ENCODE measurements at places on chromosomes 12 and 14.

- DNase-seq = no peak
Observed at GRCh38 chr14:95784137-95784536, 70.2 kb upstream of the TCL1A start.

- no peak for DNase-seq
Observed at GRCh38 chr14:41418851-41419250, 187.8 kb upstream of the LRFN5 start.

GRCh38 chr12:110039085-110039807, 9.1 kb downstream of the C12orf76 start:
- DNase-seq = peak; percentile 4

GRCh38 chr14:51996148-51996746, 6.9 kb downstream of the RTRAF start:
- DNase-seq = no peak

DNA sequence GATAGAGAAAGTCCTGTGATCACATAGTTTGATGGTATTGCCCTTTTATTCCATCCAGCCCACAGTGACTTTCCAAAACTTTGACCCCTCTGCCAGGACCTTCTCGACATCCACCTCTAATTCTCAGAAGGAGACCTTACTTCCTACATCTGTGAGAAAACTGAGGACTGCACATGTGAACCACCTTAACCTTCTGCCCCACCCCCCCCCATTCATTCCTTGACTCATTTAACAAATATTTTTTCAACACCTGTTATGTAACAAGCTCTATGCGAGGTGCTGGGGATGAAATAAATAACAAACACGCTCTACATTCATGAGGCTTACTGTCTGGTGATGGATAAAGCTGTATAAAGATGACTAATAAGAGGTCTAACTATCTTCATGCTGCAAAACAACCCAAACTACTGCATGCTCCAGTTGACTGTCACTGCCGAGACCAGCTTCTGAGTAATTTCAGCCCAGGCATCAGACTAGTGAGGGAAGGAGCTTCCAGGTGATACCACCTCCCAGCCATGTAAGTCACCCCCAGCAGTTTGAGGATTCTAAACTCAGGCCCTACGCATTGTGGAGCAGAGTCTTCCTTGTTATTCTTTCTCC, 1.9 kb upstream of the HAL start:
- DNase-seq = no peak

DNA sequence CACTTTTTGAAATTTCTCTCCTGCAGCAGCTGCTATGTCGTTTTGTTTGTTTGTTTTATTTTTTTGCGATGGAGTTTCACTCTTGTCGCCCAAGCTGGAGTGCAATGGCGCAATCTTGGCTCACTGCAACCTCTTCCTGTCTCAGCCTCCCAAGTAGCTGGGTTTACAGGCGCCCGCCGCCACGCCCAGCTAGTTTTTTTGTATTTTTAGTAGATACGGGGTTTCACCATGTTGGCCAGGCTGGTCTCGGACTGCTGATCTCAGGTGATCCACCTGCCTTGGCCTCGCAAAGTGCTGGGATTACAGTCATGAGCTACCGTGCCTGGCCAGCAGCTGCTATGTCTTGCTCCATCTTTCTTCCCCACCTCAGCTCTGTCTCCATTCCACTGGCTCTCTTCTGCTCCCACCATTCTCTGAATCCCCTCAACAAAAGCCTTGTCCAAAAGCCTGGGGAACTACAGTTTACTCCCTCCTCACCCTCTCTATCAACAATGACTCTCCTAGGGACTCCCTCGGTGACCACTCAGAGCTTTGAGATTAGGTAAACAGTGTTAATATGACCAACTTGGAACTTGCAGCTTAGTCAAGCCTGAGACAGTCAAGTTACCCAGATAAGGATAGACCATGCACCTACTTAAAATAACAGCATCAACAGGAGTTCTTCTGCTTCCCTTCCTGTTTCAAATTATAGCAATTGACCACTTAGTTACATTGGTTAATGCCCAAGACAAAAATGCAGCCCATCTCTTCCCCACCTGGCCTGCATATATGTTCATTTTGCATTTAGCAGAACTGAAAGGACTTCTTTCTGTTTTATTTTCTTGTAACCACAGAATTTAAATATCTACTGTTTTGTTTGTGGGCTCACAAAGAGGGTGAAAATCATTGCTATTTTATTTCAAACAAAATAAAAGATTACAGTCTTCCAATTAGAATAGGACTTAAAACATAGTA, 189.0 kb upstream of the AMIGO2 start:
- no peak for DNase-seq

DNA sequence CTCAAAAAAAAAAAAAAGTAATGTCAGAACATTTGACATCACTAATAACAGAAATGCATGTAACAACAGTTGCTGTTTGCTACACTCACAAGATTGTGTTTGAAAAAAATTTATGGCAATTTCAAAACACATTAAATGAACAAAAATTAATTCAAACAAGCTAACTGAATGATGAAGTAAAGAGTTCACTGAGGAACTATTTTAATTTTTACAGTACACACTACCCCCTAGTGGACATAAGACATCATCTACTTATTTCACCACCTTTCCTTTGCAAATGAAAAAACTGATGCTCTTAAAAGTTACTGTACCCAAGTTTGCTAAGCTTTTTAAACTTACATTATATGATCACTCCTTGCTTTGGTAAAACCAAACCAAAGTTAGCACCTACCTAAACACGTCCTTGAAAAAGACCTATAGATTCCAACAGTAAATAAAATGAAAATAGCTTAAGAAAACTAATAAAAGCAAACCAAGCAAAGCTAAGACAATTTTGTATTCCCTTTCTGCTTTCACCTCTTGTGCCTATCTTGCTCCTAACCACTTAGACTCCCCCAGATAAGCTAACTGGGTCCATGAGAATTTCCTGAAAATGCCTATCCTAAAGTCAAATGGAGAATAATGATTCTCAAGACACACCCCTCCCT, 22.2 kb downstream of the UBE2N start:
- DNase-seq = no peak

DNA sequence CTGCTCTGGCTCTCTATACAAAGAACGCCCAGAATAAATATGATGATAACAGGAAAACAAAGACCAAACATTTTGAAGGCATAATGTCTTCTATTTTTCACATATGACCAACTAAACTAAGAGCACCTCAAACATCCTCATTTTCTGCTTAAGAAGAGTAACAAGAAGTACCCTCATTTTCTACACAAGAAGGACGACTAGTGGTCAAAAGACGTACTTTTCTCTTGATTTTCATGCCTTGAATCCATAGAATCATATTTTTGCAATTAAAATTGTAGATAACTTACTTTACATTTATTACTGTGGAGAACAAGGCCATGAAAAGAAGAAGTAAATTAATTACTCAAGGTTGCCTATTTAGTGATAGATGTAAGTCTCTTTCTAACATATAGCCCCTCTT, 358.6 kb downstream of the DUSP6 start:
- DNase-seq = no peak
